ENCODE measurements at places on chromosomes 11 and 22.

DNA sequence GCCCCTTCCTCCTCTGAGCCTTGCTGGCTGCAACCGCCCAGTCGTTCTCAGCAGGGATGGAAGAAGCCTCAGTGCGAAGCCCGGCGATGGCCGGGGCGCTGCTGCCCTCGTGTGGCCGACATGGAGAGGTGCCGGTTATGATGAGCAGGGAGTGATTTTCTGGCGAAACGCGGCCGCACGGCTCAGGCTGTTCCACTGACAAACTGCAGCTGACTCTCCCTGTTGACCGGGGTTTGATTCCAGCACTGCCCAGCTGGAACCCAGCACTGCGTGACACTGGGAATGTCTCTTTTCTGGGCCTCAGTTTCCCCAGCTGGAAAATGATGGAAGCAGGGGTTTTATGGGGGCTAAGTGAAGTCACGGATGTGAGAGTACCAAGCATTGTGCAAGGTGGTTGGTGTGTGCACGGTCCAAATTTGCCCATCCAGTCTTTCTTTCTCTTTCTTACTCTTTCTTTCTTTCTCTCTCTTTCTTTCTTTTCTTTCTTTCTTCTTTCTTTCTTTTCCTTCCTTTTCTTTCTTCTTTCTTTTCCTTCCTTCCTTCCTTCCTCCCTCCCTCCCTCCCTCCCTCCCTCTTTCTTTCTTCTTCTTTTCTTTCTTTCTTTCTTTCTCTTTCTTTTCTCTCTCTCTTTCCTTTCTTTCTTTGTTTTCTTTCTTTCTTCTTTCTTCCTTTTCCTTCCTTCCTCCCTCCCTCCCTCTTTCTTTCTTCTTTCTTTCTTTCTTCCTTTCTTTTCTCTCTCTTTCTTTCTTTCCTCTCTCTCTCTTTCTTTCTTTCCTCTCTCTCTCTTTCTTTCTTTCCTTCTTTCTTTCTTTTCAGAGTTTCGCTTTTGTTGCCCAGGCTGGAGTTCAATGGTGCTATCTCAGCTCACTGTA, 25.8 kb upstream of the MPPED1 start:
- peak; percentile 30 for DNase-seq

DNA sequence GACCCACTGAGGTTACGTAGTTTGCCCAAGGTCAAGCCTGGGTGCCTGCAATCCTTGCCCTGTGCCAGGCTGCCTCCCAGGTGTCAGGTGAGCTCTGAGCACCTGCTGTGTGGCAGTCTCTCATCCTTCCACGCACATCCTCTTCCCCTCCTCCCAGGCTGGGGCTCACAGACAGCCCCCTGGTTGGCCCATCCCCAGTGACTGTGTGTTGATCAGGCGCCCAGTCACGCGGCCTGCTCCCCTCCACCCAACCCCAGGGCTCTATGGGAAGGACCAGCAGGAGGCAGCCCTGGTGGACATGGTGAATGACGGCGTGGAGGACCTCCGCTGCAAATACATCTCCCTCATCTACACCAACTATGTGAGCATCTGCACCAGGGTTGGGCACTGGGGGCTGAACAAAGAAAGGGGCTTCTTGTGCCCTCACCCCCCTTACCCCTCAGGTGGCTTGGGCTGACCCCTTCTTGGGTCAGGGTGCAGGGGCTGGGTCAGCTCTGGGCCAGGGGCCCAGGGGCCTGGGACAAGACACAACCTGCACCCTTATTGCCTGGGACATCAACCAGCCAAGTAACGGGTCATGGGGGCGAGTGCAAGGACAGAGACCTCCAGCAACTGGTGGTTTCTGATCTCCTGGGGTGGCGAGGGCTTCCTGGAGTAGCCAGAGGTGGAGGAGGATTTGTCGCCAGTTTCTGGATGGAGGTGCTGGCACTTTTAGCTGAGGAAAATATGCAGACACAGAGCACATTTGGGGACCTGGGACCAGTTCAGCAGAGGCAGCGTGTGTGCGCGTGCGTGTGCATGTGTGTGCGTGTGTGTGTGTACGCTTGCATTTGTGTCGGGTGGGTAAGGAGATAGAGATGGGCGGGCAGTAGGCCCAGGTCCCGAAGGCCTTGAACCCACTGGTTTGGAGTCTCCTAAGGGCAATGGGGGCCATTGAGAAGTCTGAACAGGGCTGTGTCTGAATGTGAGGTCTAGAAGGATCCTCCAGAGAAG, 1.6 kb downstream of the GSTP1 start:
- no peak for DNase-seq

DNA sequence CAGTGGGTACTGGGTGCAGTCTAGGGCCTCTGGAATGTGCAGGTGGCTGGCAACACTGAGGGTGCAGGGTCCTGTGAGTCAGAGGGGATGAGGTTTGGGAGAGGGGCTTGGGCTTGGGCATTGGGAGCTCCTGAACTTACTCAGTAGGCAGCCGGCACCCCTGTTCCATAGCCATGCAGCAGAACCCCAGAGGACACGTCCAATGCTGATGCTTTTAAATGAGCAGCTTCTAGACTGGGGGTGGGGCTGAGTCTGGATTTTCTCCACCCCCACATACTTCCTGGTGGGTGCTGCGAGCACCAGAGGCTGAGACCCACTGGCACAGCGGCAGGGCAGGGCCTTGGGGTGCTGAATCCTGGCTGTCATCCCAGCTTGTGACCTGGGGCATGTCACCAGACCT, 71.4 kb downstream of the ARHGAP8 start:
- DNase-seq = no peak

- DNase-seq = no peak
Measured at GRCh38 chr11:16204261-16204660, 152.1 kb downstream of the SOX6 start.

DNA sequence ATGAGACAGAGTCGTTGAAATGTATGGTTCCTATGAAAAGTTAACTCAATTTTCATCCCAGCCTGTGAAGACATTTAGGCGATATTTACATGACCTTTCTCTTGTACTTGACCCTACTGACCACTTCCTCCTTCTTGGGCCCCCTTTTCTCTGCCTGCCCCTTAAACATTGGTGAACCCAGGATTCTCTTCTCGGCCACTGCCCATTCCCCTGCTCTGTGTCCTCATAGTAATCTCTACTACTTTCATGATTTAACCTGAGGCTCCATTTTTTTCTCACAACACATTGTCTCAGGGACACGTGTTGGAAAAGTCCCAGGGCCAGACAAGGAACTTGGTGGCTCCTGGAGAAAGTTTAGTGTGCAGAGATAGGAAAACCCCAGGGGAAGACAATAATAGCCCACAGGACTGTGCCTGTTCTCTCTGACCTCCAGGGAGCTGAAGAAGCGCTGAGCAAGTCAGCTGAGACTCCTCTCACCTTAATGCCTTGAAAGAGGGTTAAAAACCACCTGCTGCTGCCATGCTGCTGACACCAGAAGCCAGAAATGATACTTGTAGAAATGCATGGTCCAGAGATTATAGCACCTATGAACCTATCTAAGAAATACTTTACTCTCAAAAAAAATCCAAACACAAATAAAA, 42.5 kb upstream of the SPATA19 start:
- no peak for DNase-seq

GRCh38 chr22:37968452-37969251, 15.2 kb downstream of the POLR2F start:
- DNase-seq = no peak

DNA sequence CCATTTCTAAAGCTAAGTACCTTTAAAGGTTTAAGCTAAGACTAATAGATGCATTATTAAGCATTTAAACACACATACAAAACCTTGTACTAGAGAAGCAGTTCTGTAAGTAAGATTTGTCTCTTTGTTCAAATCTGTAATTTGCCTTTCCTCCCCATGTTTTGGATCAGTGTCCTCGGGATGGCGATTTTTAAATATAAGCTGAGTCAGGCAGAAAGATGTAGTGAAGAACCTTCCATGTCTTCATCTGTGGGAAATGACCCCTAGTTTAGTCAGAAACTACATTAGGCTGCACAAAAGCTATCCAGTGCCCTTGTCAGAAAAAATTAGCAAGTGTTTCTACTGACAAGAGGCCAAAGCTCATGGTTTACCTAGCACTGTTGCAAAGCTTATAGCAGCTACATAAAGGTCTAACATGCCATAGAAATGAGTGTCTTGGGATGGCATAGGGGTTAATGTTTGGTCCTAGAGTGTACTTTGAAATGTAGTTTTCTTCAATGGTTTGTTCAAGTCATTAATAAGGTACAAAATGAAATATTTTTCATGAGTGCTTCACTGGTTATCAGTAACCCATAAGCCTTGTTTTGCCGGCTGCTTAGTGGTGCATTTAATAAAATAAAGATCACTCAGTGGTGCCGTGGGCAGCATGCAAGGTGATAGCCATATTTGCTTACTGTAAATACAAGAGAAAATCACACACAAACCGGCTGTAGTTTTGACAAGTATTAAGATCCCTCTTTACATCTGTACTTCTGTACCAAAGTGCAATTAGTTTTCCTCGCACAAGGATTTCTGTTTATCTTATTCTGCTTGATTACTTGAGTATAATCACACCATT, 139.8 kb downstream of the ELP4 start:
- DNase-seq = no peak

- DNase-seq = no peak
Measured at GRCh38 chr22:31604137-31604705, 57.8 kb downstream of the PISD start.

GRCh38 chr11:2091112-2091746, 48.0 kb downstream of the IGF2 start:
- no peak for DNase-seq

GRCh38 chr11:129652835-129653234, 162.8 kb upstream of the TMEM45B start:
- DNase-seq = no peak

DNA sequence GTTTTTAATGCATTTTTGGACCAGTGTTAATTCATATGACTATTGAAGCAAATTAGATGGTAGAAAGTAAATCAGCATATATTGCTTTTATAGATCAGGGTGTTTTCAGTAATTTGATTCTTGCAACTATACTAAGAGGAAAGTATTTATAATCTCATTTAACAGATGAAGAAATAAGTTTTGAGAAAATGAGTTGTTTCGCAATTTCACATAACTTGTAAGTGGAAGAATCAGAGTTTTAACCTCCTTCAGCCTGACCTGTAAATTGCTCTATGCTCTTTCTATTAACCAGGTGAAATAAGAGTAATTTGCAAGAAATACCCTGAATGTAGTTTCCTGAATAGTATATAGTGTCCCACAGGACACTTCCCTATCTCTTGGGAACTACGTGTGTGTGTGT, 1106.8 kb upstream of the RAG2 start:
- no peak for DNase-seq

- no peak for DNase-seq
Measured at GRCh38 chr22:27594020-27594419, 207.5 kb downstream of the MN1 start.

DNA sequence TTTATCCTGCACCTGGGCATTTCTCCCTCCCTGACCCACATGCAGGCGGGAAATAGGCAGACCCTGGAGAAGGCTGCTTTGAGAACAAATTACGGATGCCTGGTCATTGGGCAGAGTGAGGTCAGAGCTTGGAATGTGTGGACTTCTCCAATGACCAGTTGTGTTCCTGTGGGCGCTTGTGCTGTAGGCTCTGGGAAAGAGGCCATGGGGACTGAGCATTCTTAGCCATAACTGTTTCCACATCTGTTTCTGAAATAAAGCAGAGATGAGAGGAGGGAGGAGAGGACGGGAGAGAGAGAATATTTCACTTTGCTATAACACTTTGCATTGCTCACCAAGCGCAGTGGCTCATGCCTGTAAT, 11.2 kb upstream of the TMEM184B start:
- no peak for DNase-seq

- no peak for DNase-seq
Measured at GRCh38 chr22:27644566-27644965, 157.0 kb downstream of the MN1 start.
